EH (cell line): ENCODE measurements at places on chromosomes 5 and 9.
A peak's percentile ranks its signal among the peaks of the same experiment; 100 is the strongest.

DNA sequence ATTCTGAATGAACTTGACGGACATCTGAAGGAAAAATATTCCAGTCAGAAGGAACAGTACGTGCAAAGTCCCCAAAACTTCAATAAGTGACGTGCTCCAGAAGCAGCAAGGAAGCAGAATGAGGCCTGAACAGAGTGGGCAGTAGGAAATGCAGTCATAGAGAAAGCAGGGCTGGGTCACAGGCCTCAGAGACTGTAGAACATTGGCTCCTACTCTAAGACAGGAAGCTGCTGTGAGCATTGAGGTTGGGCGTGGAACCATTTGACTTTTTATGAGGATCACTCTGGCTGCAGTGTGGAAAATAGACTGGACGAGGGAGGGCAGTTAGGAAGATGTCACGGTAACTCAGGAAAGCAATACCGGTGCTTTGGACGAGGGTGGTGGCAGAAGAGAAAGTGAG lies 64.0 kb downstream of the DOCK8 start:
- DNase-seq: peak; percentile 1

DNA sequence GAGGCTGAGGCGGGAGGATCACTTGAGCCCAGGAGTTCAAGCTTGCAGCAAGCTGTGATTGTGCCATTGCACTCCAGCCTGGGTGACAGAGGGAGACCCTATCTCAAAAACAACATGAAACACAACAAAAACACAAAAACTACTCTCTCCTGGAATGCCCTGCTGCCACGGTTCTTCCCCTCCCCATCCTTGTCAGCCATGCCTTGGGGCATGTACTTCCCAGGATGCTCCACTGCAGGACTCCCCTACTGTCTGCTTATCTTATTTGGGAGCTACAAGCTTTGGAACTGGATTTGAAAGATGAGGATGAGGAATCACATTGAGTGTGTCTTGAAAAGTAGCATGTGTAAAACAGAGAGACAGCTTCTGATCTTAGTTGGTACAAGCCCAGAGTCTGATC lies 40.1 kb upstream of the KIAA1958 start:
- peak; percentile 21 for DNase-seq

GRCh38 chr9:81156381-81156780 lies 533.0 kb downstream of the TLE1 start:
- no peak for DNase-seq

GRCh38 chr5:111781200-111781599 lies 24.2 kb upstream of the NREP start:
- DNase-seq: peak; percentile 68

- DNase-seq: peak; percentile 55
These were observed 2.0 kb upstream of the CDC14B start for GRCh38 chr9:96621618-96622017.

- no peak for DNase-seq
These were observed 44.2 kb upstream of the CD180 start for GRCh38 chr5:67240846-67241245.

DNA sequence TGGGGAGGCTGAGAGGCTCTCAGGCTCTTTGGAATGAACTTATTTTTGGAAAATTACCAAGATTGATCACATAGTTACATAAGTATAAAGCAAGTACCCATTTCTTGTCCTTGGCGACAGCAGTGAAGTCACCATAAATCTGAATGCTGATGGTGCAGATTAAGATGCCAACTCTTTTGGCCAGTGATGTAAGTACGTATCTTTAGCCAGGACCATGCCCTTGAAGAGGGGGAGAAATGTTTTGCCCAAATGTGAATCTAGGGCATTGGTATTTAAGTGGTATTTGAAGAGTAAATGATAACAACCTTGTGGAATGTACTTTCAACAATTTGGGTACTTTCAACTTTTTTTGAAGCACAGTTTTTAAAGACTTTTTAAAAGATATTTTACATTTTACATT lies 68.2 kb upstream of the RAD23B start:
- DNase-seq: peak; percentile 69

GRCh38 chr9:126394802-126395201 lies 68.2 kb downstream of the MVB12B start:
- no peak for DNase-seq

DNA sequence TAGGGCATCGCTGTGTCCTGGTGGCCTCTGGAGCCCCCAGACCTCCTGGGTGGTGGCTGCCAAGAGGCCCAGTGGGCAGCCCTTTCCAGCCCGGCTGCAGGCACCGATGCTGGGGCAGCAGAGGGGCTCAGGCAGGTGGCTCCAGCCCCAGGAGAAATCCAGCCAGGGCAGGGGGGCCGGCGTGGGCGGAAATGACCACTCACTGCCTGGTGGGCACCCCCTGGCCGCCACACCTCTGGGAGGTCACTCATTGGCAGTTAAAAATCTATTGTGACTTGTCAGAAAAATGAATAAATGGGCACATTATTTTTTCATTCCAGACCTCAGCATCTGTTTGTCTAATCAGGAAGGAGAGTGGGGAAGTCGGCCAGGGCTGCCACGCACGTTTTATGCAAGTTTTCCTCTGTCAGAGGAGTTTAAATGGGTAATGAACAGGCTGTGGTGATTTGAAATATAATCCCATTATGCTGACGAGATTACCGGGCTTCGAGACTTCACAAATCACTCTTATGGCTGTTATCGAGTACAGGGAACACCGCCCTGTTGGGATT lies 171.9 kb downstream of the GAPVD1 start:
- DNase-seq: no peak

- no peak for DNase-seq
These were observed 23.0 kb downstream of the VAV2 start for GRCh38 chr9:133968966-133969617.

- DNase-seq: no peak
These were observed 1151.8 kb downstream of the CDH12 start for GRCh38 chr5:21701317-21701716.

DNA sequence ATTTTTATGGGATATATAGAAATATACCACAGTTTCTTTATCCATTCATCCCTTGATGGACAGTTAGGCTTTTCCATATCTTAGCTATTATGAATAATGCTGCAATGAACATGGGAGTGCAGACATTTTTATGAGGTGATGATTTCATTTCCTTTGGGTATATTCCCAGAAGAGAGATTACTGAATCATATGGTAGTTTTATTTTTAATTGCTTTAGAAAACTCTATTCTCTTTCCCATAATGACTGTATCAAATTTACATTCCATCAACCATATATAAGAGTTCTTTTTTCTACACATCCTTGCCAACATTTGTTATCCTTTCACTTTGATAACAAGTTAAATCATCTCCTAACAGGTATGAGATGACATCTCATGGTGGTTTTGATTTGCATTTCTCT lies 821.6 kb downstream of the TLE1 start:
- DNase-seq: peak; percentile 37

DNA sequence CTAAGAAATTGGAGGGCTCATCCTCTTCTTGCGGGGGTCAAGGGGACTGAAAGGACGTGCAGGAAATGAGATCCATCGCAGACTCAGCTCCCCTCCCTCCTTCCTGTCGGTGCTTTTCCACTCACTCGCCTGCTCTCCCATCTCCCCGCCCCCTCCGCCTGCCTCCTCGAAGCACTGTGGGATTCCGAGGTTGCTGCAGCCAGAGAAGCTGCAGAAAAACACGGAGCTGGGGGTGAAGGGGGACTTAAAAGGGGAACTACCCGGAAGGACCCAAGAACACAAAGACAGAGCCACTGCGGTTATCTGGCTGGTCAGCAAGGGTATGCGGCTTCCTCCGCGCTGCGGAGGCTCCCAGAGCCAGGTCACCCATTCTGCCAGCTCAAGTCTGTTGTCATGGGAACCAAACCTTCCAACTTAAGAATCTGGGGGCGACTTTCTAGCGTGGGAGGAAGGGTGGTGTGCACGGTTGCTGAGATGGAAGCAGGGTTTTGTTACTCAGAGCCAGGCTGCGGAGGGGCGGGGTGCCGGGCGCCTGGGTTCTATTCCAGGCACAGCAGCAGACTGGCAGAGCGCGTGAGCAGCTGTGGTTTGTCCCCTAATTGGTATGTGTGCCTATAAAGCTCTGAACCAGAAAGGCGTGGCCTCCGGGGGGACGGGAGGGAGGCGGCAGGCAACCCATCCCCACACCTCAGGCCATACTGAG lies 24.9 kb downstream of the PCDHGC5 start:
- DNase-seq: peak; percentile 91

- DNase-seq: peak; percentile 50
These were observed 139.2 kb upstream of the PALM2AKAP2 start for GRCh38 chr9:109640580-109641371.

DNA sequence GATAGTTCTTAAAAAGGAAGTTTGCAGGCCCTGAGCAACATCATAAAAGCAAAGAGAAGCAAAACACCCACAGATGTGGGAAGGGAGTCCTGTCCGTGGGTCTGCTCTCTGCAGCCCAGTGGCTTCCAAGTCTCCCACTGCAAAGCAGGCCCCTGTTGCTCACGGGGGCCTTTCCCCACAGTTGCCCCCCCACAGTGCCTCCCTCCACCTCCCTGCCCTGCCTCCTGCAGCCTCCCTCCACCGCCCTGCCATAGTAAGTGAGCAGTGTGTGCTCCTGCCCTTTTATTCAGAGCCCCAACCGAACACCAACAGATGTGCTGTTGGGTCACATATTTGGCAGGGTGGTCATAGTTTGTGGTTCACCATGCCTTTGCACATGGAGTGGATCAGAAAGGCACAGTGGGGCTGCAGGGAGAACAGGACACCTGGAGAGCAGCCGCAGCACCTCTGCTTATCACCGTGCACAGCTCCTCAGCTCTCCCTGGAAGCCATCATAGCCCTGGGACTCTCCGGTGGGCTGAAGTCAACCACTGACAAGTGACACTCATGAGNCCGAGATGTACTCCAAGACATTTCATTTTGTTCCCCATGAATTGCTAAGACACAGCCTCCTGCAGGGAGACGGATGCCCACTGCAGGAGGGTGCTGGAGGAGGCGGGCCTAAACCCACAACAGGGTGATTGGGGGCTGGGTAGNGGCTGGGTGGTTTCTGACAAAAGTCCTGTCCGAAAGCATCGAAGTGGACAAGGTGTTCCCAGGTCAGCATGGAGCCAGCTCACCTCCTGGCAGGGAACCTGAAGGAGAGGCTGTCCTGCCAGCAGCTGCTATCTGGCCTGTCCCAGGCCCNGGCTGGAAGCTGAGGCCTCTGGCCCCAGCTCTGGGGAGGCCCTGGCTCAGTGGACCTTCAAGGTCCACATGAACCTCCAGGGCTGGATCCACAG lies 278.9 kb downstream of the GADD45G start:
- DNase-seq: no peak

GRCh38 chr9:87803166-87803565 lies 77.2 kb downstream of the CTSL start:
- DNase-seq: no peak

GRCh38 chr5:133853646-133854365 lies 114.6 kb downstream of the C5orf15 start:
- no peak for DNase-seq

DNA sequence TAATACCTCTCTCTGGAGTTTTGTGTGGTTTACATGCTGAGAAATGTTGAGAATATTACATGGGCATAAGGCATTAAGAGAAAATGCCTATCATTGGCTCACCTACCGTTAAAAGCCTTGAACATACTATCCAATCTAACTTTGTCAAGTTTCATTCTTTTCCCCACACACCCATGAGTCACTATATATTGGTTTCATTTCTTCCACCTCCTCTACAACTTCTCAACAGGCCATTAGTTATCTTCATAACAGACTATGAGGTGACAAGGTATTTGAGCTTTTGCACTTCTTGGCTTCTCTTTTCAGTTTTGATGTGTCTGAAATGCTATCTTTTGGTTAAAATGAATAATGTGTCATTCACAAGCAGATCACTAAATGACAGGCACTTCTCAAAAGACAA lies 288.0 kb downstream of the KCNN2 start:
- no peak for DNase-seq

DNA sequence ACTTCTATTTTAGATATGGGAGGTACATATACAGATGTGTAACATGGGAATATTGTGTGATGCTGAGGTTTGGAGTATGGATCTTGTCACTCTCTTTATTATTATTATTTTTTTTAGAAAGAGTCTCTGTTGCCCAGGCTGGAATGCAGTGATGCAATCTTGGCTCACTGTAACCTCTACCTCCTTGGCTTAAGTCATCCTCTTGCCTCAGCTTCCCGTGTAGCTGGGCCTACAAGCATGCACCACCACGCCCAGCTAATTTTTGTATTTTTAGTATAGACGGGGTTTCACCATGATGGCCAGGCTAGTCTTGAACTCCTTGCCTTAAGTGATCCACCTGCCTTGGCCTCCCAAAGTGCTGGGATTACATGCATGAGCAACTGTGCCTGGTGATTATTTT lies 138.4 kb upstream of the SLC28A3 start:
- DNase-seq: no peak

- DNase-seq: peak; percentile 49
These were observed 38.1 kb downstream of the INSYN2B start for GRCh38 chr5:169942181-169942580.

- DNase-seq: no peak
These were observed 80.0 kb upstream of the NIPAL4 start for GRCh38 chr5:157379983-157380382.

GRCh38 chr9:25994605-25995004 lies 316.4 kb upstream of the TUSC1 start:
- DNase-seq: no peak

DNA sequence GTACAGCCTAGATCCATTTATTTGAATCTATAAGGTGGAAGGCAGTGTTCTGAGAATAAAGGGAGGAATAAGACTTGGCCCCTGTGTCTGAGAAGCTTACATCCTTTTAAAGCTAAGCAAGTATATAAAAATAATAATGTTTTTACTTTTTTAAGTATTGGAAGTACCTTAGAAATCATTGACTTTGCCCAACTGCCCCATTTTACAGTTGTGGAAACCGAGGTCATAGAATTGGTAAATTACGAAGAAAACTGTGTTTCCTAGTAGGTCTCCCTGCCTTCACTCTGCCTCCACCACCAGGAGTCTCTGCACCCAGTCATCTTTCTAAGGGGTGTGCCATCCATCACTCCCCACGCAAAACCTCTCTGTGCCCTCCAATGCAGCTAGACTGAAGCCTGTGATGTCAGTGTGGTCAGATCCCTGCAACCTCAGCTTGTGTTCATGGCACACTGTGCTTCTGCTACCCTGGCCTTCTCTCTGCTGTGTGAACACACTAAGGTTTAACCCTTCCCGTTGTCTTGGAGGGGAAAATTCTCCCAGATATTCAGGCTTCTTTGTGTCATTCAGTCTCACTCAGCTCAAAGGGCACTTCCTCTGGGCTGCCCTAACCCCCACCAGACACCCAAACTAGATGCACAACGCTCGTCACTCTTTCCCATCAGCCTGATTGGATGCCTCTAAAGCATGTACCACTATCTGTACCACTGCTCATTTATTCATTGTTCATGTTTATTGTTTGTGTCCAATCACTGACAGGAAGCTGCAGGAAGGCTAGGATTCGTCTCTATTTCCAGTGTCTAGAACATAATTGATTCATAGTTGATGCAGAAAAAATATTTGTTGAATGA lies 18.2 kb downstream of the ADRB2 start:
- DNase-seq: no peak

DNA sequence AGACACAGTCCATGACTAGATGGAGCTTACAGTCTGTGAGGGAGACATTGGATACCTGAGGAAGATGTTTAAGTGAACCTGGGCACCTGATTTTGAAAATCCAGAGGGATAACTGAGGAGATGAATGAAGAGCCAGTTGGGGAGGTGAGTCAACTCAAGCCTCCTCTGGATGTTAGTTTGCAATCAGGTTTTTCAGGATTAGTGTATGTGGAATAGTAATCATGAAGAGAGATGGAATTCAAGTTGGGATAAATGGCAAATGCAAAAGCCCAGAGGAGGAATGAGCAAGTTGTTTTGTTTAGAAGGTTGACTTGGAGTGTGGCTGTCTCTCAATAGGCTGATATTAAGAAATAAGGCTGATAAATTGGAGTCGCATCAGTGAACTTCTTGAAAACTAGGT lies 28.9 kb downstream of the PRDM6 start:
- DNase-seq: no peak
